ENCODE measurements at places on chromosomes 7 and 10. TPM values are rescaled to one million over a fixed set of nuclear protein-coding genes. Genes with fewer than 3 reads are reported as not detected.

The CPA2 gene
- total RNA-seq: not detected

The PNLIPRP3 gene
- not detected for total RNA-seq

The MYPN gene
- total RNA-seq: 1.3 TPM

The CFAP69 gene
- 3.6 TPM for total RNA-seq

The HKDC1 gene
- total RNA-seq: 0.14 TPM

The SPDYE11 gene
- not detected for total RNA-seq

The LRRC17 gene
- total RNA-seq: 5.7 TPM
